NCI-H774 (cell line): ENCODE measurements at places on chromosomes 3 and 15.
A peak's percentile ranks its signal among the peaks of the same experiment; 100 is the strongest.

- no peak for DNase-seq
These were observed 91.0 kb downstream of the EPHB1 start for GRCh38 chr3:134885877-134886621.

GRCh38 chr3:62647711-62648110, 227.5 kb downstream of the CADPS start:
- DNase-seq, result no peak

- no peak for DNase-seq
These were observed 43.7 kb downstream of the PARP15 start for GRCh38 chr3:122621112-122621511.

DNA sequence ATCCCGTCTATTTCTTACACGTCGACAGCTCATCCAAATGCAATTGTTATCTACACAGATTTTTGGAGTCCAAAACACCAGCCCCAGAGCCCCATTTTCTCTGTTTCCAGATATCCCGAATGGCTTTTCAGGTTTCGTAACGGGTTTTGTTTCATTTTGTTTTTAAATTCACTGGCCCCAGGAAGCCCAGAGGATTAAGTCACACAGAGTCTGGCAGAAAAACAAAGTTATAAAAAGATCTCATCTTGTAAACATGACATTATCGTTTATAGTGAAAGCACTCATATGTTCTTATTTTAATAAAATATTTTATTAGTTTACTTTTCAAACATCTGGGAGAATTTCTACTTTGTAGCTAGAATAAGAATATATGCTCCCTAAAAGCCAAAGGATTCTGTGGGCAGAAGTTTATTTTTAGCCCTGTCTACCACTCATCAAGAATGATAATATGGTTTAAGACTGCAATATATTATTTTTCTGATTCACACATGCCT, 149.3 kb upstream of the SLC2A2 start:
- no peak for DNase-seq

- peak; percentile 16 for DNase-seq
These were observed 461.0 kb downstream of the GBE1 start for GRCh38 chr3:81300324-81300927.

GRCh38 chr3:40885430-40885829, 313.9 kb upstream of the CTNNB1 start:
- DNase-seq, result peak; percentile 2

- no peak for DNase-seq
These were observed 43.3 kb upstream of the MYO5C start for GRCh38 chr15:52338891-52339290.

GRCh38 chr3:130900959-130901358, 7.1 kb downstream of the ATP2C1 start:
- no peak for DNase-seq

DNA sequence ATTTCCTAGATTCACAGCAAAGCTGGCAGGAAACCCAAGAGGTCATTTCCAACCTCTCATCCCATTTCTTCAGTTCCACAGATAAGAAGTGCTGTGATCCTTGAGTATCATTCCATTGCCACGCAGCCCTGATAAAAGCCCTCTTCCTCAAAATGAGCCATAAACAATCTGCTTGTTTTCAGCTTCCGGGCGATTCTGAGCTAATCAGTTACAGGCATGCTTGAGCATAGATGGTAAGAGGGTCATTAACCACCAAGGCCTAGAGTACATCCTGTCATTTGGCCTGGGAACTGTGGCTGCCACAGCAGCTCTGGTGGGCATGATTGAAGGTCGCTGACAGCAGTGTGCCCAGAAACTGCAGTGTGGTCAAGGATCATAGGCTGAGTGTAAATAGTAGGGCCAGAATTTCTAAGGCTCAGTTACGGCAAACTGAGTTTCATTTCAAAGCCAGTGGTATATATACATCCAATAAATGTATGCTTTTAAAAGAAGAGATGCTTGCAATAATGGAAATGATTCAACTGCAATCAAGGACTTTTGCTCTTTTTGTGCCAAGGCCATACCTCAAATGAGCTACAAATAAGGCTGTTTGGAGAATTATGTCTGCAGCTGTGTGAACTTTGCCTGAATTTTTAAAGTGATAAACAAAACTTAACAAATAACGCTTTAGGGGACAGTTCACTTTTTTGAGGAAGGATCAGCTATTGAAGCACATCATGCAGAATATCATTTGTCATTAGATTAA, 47.3 kb downstream of the P3H2 start:
- DNase-seq, result no peak

GRCh38 chr15:27690290-27690689, 408.8 kb downstream of the OCA2 start:
- DNase-seq, result no peak

- peak; percentile 70 for DNase-seq
These were observed 51.8 kb downstream of the IQSEC1 start for GRCh38 chr3:13021141-13022114.

DNA sequence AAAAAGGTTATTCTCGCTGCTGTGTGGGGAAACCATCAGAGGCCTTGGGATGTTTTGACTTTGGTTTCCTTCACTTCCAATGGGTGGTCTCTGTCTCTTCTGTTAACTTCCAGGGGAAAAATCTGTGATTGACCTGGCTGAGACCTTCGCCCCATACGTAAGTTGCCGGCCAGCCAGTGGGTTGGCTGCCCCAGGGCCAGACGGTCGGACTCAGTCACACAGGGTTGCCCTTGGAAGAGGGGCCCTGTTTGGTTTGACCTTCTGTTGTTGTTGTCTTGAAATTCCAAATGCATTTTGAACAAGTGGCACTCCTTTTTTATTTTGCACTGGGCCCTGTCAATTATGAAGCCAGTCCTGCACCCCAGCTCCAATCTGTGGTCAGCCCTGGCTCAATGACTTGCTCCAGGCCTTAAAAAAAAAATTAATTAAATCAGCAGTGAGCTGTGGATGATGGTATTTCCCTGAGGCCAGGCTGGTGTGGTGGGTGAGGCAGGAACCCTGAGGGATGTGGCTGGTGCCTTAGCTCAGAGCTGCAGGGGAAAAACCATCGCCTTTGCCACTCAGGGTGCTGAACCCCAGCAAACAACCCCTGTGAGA, 4.5 kb downstream of the FAM107A start:
- DNase-seq, result no peak

- DNase-seq, result no peak
These were observed 13.0 kb downstream of the LIPC start for GRCh38 chr15:58444658-58445332.

DNA sequence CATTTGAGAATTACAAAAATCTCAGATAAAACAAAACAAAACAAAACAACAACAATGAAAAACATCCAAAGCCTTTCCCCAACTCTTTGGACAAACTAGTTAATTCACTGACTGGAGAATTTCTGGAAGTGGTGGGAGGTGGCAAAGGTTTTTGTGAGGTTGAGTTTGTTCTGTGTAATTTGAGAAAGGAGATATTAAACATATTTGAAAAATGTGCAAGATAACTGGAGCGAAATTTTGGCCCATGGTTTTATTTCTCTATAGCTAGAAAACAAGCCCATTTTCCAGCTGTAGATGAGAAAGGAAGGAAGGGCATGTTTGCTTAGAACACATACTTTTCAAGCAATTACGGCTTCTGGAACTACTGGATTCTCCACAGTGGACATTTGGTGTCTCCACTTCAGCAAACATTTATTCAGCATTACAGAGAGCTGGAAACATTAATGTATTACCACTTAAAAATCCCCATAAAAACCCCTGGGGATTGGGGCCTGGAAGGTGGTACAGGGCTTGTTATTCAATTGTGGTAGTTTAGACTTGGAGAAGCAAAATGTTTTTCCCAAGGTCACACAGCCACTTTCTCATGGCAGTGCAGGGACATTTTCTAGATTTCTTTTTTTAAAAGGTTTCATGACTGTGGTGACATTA, 135.8 kb downstream of the THSD4 start:
- no peak for DNase-seq

- DNase-seq, result peak; percentile 82
These were observed 152.9 kb downstream of the TPRG1 start for GRCh38 chr3:189324538-189325138.

DNA sequence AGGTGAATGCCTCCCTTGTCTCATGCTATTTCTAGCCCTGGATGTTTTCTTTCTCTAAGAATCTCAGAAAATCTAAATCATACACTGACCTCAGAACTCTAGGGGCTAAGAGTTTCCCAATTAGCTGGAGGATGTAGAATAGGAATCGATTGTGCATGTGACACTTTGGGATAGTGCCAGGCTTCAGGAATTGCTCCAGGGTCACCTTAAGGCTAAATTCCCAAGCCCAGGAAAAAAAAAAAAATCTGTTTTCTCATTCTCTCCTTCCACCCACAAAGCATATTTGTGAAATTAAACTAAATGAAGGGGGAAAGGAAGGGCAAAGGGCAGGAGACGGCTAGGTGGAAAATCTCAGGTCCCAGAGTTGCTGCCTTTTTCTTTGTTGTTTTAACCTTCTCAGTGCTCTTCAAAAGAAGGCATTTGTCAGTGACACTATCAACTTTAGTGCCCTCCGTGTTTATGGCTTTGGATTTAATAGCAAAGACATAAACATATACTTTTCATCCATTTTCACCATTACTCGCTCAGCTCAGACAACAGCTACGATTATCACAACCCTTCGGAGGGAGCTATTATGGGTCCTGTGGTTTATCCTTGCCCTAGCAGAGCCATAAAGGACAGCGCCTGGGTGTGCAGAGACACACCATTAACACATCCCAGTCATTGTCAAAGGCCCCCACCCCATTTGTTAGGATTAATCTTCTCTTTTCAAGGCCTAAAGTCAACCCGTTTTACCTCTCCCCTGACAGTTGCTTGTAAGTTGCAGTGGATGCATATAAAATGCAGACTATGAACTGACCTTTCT, 271.7 kb downstream of the PDZRN3 start:
- DNase-seq, result no peak

GRCh38 chr15:90318591-90318990, 33.5 kb upstream of the ZNF774 start:
- no peak for DNase-seq

DNA sequence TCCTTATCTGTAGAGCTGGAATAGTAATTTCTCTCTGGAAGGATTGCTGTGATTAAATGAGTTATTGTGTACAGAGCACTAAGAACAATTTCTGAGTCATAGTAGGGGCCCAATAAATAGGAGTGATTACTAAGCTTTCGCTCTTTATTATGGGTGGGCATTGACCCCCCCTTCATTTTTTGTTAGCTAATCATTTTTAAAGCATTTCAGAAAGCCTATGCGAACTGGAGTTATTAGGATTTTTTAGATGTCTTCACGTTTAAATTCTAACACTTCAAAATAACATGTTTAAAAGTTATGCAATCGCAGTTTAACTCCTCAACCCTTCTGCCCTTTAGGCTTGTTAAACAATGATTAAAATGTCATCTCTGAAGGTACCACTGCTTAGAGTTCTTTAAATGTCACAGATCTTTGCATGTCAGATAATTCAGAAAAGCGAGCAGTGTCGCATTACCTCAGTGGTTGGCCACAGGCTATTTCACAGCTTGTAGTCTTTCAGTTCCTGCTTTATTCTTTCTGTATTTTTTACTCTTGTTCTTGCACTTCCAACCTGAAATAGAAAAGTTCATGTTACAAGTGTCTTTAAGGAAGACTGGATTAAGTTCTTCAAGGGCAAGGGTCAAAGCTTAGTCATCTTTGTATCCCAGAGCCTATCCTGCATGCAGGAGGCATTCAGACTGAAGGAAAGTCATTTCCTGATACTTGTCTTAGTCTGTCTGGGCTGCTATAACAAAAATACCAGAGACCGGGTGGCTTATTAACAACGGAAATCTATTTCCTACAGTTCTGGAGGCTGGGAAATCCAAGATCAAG, 102.9 kb downstream of the FNDC3B start:
- no peak for DNase-seq

DNA sequence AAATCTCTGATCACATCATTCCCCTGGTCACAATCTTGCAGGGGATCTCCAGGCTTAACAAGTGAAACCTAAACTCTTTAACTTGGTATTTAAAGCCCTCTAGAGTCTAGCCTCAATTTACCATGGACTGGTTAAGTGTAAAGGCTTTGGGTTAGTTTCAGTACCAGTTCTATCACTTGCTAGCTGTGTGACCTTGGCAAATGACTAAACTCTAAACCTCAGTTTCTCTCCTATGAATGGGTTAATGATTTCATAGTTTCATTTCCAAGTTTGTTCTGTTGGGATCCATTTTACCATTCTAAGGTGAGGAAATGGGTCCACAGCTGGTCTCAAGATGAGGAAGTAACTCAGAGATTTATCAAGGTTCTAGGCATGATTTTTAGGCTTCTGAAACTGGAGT, 38.8 kb upstream of the TIMP4 start:
- DNase-seq, result no peak

DNA sequence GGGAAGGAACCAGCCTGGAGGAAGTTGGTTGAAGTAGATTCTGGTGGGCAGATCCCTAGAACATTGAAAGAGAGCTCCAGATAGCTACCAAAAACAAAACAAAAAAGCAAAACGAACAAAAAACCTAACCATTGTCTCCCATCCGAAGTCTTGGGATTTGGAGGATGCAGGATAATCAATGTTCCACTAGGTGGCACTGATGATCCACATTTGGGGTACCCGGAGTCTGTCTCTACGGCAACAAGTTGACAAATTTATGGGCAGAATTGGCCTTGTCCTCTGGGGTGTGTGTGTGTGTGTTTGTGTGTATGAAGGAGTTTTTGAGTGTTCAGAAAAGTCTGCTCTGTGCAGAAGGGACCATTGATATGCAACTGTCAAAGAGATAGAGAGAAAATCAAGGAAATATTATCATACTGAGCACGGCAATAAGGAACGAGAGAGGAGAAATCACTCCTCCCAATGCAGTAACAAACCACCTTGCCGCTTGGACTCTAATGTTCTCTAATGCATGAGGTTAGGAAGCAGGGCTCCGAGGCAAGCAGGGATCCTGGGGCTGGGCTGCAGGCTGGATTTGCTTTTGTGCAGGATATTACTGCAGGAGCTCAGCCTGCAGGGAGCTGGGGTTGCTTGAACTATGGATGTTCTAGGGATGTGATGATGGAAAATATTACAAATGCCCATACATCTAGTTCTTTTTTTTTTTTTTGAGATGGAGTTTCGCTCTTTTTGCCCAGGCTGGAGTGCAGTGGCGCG, 59.8 kb upstream of the KLHL25 start:
- peak; percentile 52 for DNase-seq

- no peak for DNase-seq
These were observed 36.0 kb upstream of the EOMES start for GRCh38 chr3:27758083-27758482.
